Mesendoderm (in vitro differentiated cells): ENCODE measurements at places on chromosomes 2 and 18.

DNA sequence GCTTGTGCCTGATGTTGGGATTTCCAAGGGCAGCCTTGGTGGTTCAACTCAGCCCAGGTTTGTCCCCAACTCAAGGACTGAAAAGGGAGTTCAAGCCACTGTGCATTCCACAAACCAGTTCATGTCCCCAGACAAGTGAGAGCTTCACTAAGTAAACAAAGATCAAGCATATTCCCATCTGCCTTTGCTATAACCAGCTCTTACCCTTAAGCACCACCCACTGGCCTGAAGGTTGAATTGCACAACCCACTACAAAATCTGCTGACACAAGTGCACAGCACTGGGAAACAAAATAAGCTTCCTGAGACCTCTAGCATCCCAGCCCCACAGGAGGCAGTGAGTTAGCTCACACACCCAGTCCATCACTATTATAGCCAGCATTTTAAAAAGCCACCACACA lies 516.7 kb downstream of the NR4A2 start:
- peak; percentile 79 for DNase-seq

DNA sequence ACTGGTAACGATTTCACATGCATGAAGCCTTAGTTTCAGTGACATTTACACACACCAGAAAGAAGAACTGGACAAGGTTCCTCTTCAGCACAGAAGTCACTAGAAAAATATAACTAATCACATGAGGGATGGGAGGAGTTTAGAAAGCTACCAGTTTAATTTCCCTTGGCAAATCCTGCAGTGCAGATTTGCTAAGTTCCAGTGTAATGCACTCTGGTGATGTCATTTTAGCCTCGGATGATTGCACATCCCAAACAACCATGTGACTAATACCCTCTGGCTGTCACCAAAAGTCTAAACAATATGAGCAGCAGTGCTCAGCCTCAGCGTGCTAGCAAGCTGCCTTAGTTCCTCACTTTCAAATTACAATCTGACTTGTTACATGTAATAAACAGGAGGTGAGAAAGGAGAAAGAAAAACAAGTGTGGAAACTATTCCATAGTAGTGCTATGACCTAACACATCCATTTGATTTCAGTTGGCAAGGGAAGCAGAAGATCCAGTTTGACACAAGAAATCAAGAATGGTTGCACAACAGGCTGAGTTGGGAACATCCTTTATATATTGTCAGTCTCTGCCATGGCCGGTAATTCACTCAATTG lies 35.3 kb upstream of the PPP1CB start:
- DNase-seq = no peak

- no peak for DNase-seq
Observed at GRCh38 chr18:9066358-9066757, 36.1 kb upstream of the NDUFV2 start.

- DNase-seq = no peak
Observed at GRCh38 chr18:6435731-6436130, 21.0 kb upstream of the L3MBTL4 start.

- no peak for DNase-seq
Observed at GRCh38 chr2:232870018-232870765, at the start of gene SNORC. TSS of gene SNORC (plus strand) at chr2:232870264. CDS start at chr2:232870342, 78 bp downstream.

DNA sequence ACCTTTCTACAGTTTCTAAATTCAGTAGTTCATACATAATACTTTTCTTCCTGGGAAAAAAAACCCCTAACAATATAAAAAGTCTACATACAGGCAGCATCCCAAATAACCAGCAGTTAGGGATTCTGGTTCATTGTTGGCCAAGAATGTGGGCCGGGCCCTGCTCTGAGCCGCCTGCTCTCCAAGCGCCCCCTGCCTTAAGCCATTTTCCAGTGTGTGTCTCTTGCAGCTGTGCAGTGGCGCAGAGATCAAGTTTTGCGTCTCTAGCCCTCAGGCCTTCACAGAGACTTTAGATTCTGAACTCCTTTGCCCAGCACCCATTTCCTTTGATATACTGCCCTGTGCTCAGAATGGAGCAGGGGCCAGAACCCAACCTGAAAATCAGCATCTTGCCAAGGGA lies 32.9 kb downstream of the RMC1 start:
- no peak for DNase-seq

- DNase-seq = no peak
Observed at GRCh38 chr2:191249156-191249813, 4.1 kb downstream of the MYO1B start.

GRCh38 chr2:190382851-190383250 lies 25.3 kb upstream of the MFSD6 start:
- DNase-seq = peak; percentile 69

- peak; percentile 46 for DNase-seq
Observed at GRCh38 chr2:328761-329160, 40.9 kb upstream of the ALKAL2 start.

- peak; percentile 55 for DNase-seq
Observed at GRCh38 chr2:62724886-62725711, 19.6 kb downstream of the EHBP1 start.

- peak; percentile 66 for DNase-seq
Observed at GRCh38 chr2:238974501-238975166, 126.7 kb downstream of the TWIST2 start.
